ENCODE measurements at places on chromosomes 4 and X.

DNA sequence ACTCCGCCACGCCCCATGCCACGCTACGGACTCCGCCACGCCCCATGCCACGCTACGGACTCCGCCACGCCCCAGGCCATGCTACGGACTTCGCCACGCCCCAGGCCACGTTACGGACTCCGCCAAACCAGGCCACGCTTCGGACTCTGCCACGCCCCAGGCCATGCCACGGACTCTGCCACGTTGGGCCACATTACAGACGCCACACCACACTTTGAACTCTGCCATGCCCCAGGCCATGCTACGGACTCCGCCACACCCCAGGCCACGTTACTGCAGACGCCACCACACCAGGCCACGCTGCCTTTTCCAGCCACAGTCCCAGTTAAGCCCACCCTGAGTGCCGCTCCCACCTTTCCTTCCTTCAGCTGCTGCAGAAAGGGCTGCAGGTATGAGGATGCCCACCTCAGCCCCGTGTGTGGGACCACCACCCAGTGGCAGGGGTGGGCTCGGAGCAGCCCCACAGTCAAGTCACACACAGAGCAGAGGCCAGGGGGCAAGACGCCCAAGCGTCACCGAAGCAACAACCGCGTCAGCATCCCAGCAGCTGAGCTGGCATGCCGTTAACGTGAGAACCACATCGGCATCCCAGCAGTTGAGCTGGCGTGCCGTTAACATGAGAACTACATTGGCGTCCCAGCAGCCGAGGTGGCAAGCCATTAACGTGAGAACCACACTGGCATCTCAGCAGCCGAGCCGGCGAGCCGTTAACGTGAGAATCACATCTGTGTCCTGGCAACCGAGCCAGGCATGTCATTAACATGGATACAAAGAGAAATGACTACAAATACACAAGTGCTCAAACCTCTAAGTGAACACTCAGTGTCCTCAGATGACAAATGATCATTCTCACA, 26.4 kb downstream of the GAK start:
- DNase-seq: no peak

GRCh38 chr4:174213731-174214100, 69.8 kb downstream of the FBXO8 start:
- DNase-seq: no peak

GRCh38 chr4:52941450-52941849, 79.3 kb downstream of the RASL11B start:
- DNase-seq: no peak

GRCh38 chrX:143787341-143787740, 66.8 kb upstream of the SPANXN2 start:
- DNase-seq: no peak

- no peak for DNase-seq
Measured at GRCh38 chrX:134236626-134237614, at the start of gene CCDC160. CCDC160 (plus strand) TSS chrX:134237182; CDS start chrX:134244801, 7,619 bp downstream.

DNA sequence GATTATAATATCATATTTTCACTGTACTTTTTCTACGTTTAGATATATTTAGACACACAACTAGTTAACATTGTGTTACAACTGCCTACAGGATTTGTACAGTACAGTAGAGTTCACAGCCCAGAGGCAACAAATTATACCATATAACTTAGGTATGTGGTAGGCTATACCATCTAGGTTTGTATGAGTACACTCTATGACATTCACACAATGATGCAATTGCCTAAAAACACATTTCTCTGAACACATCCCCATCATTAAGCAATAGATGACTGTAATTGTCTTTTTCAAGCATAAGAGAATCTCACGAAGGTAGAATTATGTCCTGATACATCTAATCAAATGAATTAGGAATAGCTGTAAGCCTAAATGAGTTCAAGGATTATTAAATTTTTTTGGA, 12.3 kb upstream of the TIGD2 start:
- DNase-seq: no peak

- no peak for DNase-seq
Measured at GRCh38 chr4:108043526-108043925, 53.8 kb downstream of the HADH start.
